ENCODE measurements at places on chromosomes 4 and X.

DNA sequence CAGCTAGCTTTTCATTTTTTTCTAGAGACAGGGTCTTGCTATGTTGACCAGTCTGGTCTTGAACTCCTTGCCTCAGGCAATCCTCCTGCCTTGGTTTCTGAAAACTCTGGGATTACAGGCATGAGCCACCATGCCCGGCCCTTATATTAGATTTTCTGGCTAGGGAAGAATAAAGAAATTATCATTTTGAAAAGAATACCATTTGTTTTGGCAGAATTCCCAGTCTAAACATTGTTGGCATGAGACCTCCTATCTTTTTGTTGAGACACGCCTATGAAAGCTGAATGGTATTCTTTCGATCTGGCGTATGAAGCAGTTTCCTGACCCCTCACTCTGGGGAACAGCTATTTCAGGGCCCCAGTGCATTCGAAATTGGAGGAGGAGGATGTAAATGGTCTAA, 107.0 kb downstream of the REPS2 start:
- DNase-seq: no peak

DNA sequence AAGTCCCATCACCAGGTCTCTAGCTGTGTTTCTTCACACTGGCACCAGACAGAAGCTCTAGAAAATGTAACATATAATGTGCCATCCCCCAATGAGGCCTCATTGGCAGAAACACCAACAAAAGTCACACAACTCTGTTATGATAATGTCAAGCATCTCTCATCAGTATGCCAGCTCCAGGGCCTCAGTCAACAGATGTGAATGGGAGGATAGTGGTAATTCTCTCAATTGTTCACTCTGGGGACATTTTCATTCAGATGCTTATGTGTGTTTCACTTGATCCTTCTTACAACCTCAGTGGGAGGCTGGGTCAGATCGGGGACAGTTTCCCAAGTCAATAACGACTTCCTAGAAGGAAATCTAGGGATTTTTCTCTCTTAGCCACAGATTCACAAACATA, 57.5 kb upstream of the SCOC start:
- no peak for DNase-seq

DNA sequence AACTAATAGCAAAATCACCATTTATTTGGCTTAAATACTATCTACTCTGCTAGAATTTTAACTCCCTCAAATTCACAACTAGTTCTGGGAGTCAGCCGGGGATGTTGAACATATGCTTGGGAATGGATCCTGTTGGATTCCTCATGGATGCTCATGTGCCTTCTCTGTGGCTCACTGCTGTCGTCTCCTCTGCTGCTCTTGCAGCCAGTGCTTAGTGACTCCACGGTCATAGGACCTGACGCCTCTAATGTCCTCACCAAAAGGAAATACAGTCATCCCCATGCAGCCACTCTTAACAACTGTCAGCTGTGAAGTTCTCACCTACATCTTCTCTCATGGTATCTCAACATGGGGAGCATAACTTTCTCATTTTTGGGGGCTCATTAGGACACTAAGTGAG, 59.4 kb downstream of the HMGB2 start:
- DNase-seq: no peak

DNA sequence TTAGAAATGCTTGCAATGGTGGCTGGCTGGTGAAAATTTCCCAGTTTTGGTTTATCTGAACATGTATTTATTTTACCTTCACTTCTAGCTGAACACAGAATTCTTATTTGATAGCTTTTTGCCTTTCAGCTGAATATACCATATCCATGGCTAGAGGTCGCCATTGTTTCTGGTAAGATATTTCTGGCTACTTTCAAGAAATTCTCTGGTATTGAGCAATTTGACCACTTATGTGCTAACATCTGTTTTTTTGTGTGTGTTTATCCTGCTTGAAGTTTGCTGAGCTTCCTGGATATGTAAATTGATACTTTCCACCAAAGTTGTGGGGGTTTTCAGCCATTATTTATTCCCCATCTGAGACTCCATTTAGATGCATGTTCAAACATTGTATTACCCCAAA, 75.4 kb downstream of the FBXW7 start:
- DNase-seq: peak; percentile 89

DNA sequence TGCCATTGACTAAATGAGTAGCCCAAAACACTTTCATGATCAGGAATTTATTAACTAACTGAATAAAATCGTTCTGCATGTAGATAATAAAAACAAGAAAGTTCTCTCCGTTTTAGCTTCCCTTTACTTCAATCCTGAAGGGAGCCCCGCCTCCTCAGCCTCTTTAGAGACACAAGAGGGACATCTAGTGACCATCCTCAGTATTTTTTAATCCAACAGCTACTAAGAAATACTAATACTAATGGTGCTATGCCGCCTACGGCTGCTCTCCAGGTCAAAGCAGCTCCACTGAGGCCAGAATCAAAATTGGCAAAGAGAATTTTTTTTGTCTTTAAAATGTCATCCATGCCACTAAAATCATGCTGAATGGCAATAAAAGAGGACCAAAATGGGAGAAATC, 3.2 kb upstream of the PCDH19 start:
- DNase-seq: peak; percentile 73

- no peak for DNase-seq
These were observed 497 bp upstream of the GRPEL1 start for GRCh38 chr4:7068279-7068842.

DNA sequence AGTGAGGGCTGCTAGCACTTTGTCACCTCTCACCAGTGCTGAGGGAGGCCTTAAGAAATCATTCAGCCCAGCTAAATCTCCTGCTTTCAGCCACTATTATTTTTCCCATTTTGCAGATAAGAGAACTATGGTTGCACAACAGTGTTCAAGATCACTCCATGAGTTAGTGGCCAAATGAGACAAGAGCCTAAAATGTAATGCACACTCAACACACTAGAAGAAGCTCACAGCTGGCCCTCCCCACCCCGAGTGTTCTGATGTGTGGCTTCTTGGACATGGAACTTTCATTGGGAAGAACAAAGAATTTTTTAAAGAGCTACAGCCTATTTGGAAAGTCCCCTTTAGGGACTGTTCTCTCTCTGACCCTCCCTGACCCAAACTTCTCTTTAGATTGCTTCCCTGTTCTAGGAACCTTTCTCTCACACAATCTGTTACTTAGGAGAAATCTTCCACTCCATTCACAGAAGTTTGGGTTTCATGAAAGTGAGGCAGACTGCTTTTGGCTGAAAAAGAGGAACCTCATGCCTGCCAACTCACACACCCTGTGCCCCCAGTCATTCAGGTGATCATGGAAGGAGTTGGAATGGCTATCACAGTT, 44.0 kb upstream of the CT47C1 start:
- DNase-seq: peak; percentile 24

- no peak for DNase-seq
These were observed 1.8 kb downstream of the IL15 start for GRCh38 chr4:141638230-141638629.

DNA sequence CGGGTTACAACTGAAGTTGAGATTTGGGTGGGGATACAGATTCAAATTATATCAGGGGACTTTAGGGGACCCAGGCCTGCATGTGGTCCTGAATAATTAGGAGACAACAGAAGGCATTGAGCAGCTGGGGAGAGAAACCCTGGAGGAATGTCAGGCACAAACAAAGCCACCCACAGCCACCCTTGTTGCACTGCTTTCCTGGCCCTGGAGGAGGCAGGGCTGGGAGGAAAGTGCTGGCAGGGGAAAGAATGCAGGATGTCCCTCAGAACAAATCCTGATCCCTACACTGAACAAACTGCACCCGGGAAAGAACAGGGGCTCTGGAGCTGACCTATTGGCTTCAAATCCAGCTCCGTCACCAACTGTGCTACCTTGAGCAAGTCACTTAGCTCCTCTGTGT, 214.1 kb upstream of the ATP6AP2 start:
- DNase-seq: no peak

DNA sequence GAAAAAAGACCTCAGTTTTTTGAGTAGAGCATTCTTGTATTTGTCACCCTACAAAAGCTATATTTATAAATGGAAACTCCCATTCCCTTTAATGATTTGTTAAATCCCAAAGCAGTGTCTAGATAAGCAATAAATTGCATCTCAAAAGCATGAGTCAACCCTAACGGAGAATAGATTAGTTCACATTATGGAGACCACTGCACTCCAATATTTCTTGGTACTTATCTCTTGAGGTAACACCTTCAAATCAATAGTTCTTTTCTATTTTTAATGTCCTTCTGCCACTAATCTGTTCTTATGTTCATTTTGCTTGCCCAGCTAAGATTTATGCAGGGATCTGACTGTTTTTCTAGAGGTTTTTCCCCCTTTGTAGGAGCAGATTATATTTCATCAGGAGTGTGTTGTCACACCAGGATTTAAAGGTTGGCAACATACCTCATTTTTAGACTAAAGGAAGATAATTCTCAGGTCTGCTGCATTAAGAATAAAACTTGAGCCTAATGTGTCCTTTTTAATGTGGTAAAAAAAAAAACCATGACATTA, 91.4 kb upstream of the ADGRG2 start:
- DNase-seq: no peak

- no peak for DNase-seq
These were observed 188.4 kb upstream of the MAOA start for GRCh38 chrX:43467608-43468234.

DNA sequence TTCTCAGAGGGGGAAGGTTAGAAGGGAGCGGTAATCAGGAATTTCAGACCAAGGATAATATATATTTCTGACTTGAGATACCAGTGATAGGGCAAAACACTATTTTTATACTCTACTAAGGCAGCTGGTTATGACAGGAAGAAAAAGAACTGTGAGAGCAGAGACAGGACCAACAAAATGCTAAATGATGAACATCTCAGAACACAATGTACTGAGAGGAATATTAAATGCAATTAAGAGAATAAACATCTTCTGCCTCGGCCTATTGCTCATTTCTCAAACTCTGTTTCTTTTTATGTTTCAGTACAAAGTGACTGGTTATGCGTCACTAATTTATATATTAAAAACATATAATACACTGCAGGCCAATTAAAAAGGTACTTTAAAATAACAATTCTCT, 122.0 kb upstream of the RLIM start:
- DNase-seq: no peak

GRCh38 chr4:41189076-41189475, 25.3 kb downstream of the APBB2 start:
- DNase-seq: no peak

DNA sequence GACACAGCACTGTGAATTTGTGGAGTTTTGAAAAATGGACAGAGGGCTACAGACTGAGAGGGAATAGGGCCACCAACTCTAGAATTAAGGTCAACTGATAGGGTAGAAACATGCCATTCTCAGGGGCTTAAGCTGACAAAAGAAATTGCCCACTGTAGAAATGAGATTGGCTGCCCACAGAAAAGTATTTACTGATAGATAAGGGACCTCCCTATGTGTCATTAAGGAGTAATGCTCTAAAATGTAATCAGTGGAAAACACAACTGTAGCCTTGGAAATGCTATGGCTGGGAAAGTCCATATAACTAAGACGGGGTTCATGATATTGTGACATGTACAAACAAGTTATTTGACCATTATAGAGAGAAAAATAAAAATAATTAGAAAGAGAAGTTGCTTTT, 4.6 kb downstream of the RTL9 start:
- no peak for DNase-seq

GRCh38 chr4:155268821-155269220, 60.4 kb downstream of the NPY2R start:
- DNase-seq: no peak

DNA sequence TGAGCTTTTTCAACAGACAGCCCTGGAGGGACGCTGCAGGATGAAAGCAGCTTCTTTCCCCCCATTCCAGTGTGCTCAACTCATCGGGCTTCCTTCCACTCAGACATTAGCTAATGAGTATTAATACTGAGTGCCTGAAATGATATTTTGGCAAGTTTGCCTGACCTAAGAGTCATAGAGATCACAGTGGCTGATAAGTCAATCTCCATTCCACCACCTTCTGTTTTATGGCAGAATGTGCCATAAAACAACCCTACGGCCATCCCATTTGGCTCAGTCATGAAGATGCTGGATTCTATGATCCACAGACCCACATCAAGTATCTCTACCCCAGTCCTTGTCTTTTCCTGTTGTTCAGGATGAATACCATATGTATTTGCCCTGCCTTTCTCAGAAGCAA, 48.3 kb upstream of the MAB21L2 start:
- DNase-seq: no peak

DNA sequence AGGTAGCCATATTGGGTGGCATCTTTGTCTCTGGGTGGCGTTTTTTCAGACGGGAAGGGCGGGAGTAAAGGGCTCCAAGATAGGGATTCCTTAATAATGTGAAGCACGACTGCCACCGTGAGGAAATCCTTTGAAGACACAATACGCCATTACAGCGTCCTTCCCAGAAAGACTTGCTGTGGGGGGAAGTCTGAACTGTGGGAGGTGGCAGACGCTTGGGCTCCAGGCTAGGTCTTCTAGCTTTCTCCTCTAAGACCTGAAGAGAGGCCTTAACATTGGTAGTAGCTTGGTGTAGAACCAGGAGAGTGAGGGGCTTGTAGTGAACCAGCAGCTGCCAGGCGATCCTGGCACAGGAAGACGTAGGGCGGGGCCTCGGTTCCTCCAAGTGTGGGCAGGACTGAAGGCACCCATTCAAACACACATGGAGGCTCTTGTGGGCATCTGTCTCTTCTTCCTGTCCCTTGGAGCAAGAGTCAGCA, 197.3 kb downstream of the OR13H1 start:
- no peak for DNase-seq

- no peak for DNase-seq
These were observed 502.6 kb upstream of the TECRL start for GRCh38 chr4:64911846-64912245.

- DNase-seq: peak; percentile 37
These were observed 150.3 kb downstream of the FBXW7 start for GRCh38 chr4:152385551-152385950.

DNA sequence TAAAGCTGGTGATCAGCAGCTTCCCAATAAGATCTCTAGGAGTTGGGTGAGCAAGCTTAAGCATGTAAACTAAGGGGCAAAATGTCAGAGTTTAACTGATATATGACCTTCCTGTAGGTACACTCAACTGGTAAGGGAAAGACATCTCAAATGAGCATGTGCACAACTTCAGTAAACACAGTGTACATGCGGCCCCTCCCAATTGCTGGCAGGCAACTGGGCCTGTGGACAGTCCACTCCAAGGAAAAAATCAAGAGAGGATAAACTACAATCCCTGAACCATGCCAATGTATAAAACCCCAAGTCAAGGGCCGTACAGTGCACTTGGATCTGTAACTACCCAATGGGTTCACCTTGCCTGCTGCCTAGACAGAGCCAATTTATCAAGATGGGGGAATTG, 4.9 kb upstream of the NAA11 start:
- no peak for DNase-seq

DNA sequence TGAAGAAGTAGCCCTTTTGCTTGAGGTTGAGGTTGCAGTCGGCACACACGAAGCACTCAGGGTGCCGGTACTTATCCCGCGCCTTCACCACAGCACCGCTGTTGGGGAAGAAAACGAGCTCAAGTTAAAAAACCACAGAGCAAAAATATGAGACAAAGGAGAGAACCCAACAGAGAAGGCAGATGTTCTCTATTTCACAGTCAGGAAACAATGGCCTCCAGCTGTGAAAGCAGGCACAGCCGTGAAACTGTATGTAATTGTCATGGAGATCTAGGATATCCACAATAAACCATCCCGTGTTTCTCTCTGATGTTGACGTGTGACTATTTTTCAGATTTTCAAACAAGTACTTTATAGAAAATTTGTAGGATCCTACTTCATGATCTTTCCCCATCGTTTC, 30.9 kb upstream of the CCDC110 start:
- DNase-seq: no peak
